NCI-H524 (cell line): ENCODE measurements at places on chromosomes 5 and 9.

DNA sequence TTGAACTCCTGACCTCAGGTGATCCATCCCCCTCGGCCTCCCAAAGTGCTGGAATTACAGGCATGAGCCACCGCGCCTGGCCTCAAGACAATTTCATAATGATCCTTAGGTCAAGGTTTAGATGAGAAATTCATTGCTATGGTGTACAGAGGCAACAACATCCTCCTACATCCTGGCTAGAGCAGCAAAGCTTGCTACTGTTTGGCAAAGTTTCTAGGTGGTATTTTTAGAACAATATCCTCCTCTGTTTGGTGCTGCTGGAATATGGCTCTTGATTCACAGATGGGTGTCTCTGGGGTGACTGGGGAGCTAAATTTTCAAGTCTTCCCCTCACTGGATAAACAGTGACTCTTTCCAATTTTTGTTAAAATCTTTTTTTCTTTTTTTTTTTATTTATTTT lies 30.6 kb downstream of the CRHBP start:
- no peak for DNase-seq

DNA sequence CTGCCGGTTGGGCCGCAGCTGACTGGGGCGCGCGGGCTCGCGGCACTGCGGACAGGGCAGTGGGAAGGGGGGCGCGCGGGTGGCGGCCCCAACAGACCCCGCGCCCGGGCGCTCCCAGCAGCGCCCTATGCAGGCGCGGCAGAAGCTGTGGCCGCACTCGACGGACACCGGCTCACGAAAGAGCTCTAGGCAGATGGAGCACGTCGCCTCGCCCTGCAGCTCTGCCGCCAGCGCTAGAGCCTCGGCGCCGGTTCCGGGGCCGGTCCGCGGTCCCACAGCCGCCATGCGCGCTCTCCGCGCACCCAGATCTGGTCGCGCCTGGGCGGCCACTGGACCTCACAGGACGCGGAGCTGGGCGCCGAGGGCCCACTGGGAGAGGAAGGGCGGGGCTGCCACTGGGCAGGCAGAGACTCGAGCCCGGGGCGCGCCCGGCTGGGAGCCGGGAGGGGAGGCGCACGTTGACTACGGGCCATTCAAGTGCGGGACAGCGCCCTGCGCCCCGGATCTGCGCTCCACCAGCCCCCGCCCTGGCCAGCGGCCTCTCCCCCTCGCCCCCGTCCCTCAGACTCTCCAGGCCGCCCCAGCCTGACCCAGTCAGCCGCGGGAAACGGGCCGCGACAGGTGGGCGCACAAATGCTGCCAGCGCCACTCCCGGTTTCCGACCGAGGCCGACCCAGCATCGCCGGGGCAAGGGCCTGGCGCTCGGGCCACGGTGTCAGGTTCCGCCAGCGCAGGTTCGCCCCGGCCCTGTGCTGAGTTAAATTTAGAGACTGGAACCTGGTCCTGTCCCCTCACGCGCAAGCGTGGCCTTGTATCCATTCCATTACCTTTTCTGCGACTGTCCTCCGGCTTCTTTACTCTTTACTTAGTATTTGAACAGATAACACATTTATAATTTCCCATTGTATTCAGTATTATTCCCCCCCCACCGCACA lies at the start of gene TRIM7:
Gene TRIM7 (minus strand): TSS at position 371 of the 935 bp plus-strand sequence. CDS start 86 bp downstream, at position 285.
- DNase-seq: no peak

DNA sequence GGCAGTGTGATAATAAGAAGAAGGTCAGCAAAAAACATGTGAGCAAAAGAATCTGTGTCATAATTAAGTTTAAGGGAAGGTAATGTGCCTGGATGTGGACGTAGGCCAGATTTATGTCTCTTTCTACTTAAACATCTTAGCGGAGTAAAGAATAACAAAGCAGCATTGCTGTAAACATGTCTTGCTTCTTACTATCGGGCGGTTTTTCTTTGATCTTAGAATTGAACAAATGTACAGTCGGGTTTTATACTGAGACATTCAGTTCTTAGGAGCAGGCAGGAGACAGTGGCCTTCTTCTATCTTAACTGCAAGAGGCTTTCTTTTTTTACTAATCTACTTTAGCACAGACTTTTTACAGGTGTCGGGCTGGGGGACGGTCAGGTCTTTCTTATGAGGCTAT lies 40.4 kb upstream of the FLT4 start:
- DNase-seq: no peak

DNA sequence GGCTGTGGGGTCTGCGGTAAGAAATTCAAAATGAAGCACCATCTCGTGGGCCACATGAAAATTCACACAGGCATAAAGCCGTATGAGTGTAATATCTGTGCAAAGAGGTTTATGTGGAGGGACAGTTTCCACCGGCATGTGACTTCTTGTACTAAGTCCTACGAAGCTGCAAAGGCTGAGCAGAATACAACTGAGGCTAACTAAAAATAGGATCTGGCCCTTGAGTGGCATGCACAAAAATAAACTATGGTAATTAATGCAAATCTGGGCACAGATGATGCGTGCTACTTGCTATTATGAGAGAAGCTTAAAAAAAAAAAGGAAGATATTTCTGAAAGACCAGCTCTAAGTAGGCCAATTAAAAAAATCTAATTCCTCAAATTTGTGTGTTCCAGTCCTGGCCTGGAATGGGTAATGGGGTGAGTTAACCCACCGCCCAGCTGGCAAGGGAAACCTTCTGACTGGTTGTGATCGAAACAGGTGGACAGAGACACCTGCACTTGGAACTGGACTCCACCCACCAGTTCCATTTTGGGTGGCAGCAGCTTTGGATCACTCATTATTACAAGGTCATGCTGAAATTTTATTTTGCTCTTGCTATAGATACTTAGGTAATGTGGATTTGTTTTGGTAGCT lies 26.6 kb upstream of the ZBTB34 start:
- no peak for DNase-seq

DNA sequence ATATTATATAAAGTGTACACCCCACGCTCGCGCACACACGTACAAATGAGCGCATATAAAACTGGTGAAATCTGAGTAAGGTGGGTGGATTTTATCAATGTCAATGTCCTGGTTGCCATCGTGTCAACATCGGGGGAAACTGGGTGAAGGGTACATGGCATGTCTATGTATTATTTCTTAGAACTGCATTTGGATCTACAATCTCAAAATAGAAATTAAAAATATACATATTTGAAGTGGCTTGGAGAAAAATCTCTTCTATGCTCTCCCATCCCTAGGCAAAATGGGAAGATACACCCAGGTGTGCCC lies 763 bp upstream of the WHRN start:
- no peak for DNase-seq

DNA sequence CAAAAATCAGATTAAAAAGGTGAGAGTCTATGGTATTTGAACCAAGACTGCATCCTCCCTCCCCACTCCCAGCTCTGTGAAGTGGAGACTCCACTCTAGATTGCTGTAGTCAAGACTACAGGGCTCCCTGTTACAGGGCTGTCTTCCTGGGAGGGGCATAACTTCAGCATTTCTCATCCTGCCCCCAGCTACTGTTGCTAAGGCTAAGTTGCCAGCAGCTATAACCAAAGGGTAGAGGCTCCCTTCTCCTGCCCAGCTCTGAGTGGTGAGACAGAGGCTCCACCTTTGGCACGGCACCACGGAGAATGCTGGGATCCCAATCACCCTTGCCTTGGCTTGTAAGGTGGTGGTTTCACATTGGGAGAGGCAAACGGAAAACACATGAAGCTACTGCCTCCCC lies 39.2 kb upstream of the GCNT4 start:
- no peak for DNase-seq

- no peak for DNase-seq
Observed at GRCh38 chr9:3241290-3241689, 284.5 kb downstream of the RFX3 start.

DNA sequence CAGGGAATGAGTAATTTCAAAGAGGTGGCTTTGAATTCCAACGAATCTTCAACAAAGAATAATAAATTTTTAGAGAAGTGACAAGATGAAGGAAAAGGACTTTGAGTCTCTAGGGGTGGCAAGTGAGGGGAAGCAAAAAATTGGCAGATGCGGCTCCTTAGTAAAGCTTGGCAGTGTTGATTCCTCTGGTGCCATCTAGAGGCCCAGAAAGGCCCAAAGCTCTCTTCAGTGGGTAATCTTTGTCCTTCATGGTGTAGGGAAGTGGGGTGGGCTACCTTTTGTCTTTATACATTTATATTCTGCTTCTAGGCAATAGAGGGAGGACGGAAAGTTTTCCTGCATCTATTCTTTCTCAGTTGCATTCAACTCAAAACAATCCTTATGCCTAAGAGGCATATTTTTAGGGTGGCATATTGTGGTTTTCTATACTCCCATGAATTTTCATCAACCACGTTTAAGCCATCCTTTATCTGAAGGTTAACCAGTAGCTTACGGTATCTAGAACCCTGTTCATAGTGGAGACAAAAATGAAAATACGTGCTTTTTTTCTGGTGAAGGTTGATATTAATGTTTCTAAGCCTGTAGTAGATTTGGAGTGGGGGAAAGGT lies 17.5 kb upstream of the ROPN1L start:
- DNase-seq: peak; percentile 63

DNA sequence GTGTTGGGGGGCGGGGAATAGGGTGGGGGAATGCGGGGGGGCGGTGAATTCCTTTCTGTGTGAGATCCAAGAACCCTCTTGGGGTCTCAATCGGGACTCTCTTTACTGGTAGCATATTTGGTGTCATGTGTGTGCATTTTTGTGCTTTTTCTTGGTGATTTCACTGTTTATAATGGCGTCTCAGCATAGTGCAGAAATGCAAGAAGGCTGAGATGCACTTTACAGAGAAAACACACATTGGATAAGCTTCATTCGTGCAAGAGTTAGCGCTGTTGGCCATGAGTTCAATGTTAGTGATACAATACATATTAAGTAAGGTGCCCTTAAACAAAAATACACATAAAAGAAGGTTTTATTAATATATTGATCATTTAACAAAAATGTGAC lies 771 bp upstream of the ENTPD8 start:
- no peak for DNase-seq

GRCh38 chr9:2730971-2731370 lies 13.7 kb downstream of the KCNV2 start:
- DNase-seq: no peak

GRCh38 chr9:88198341-88198807 lies 60.1 kb upstream of the SPATA31C2 start:
- no peak for DNase-seq

DNA sequence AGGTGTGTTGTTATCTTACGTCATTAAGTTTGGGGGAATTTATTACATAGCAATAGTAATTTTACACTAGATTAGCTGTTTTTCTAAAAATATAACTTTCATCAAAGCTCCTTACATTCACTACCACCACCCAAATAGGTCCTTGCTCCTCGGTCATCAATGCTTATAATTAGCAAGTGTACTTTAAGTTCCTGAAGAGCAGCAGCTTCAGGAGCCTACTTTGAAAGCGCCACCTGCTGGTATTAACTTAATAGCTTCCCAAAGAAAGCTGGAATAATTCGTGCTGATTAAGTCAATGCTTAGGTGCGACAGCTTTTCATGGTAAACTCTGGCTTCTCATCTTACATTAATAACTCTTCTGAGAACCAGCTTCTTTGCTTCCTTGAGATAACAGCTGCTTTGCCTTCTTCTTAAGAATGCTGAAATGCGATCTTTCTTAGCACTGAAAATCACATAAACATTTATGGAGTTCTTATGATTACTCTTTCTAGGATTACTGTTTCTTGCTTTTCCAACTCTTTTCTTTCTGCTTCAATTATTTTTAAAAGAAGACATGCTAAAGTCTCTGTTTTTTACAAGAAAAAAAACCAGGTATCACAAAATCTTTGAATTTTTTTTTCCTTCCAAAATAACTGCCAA lies 10.0 kb upstream of the C5 start:
- peak; percentile 98 for DNase-seq

DNA sequence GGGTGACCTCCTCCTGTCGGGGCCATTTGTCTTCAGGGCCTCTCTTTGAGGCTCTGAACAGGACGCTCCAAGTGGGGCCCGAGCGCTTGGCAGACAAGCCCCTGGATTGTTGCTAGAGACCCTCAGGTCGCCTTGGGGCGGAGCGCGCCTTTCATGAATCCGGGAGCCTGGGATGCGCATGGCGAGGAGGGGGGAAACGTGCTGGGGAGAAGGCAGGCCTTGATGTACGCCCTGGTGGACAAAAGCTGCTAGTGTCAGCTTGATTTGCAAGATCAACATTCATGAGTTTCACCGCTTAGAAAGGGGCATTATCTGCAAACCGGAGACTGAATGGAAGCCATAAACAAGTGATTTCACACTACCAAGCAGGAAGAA lies 226.3 kb downstream of the SMARCA2 start:
- DNase-seq: peak; percentile 60

DNA sequence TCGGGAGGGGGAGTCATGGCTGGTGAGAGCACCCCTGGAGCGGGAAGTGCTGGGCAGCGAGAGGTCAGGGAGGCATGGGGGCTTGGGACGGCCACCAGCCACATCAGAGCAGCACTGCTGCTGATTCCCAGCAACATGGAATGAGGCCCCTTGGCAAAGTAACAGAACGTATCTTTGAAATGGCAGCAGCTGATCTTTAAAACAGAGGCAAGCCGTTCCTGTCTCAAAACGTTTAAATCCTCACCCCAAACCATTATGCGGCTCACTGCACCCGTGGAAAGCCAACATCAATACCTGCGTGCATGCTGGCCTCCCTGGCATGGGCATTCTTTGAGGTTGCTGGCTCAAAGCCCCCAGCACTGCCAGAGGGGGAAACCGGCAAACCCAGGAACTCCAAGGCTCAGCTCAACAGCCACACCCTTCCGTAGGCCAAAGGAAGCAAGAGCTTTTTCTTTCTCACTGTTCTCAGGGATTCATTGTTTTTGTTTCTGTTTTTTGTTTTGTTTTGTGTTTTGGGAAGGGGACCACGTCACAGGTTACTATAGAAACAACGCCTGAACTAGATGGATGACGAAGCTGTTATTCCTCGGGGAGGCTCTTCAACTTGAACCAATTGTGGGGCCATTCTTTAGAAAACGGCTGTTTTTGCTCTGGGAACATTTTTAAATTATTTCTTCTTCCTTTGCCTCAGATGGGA lies 28.1 kb upstream of the OBP2B start:
- DNase-seq: no peak

DNA sequence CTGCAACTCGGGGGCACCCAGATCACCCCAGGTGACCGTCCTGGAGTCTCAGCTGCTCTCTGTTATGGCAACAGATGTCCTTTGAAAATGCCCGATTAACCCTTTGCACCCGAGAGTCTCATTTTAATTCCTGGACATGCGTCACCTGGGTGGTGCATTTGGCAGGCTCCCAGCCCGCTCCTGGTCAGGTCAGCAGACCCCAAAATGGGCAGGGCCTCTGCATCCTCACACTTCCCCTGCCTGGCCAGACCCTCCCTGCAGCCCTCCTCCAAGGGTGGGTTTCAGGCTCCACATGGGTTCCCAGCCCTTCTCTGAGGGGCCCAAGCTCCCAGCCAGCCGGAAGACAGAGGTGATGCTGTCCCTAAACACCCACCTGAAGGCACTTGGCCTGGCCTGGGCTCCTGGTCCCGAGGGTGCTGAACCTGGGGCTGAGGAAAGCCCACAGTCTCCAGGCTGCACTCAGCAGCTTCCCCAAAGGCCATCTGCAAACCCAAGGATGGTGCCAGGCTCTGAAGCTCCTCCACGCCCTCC lies 69.4 kb downstream of the PSMB7 start:
- DNase-seq: no peak

- DNase-seq: no peak
Observed at GRCh38 chr5:1759378-1759970, 40.2 kb downstream of the MRPL36 start.

- no peak for DNase-seq
Observed at GRCh38 chr5:88792144-88792840, 90.7 kb downstream of the MEF2C start.
